Iris pigment epithelial cell (primary cell): ENCODE measurements at places on chromosomes 12 and 14.

DNA sequence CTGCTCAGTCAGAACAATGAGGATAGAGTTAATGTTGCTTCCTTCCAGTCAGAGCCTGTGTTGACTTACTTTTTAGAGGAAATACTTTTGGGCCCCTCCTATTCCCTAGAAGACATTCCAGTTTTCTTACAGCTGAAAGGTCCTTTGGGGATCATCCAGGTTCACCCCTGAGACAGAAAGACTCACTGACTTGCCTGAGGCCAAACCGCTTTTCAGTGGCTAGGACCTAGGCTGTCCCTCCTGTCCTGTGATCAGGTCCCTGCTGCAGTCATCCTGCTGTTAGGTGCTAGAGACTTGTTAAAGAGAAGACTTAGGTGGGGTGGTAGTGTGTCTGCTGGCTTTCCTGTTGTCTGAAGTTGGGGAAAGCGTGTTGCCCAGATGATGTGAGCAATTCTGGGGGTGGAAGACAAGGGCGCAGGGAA, 39.6 kb downstream of the SUSD6 start:
- no peak for DNase-seq

GRCh38 chr14:68951800-68952530, 27.1 kb downstream of the ACTN1 start:
- no peak for DNase-seq

DNA sequence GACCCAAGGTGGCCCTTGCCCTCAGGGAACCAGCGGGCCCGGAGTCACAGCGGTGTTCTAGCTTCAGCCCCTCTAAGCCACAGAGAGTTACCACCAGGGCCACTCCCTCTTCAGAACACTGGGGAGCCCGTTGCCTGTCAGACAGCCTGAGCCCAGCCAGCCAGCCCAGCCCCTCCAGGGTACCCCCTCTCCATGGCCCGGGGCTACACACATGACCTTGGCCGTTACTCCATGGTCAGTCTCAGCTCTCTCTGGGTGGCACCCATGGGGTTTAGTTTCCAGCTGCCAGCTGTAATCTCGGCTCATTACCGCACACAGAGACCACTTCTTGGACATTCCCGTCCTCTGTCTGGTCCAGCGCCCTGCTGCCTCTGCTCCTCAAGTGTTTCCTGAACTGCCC, 35.0 kb downstream of the PPP2R5C start:
- DNase-seq: no peak

DNA sequence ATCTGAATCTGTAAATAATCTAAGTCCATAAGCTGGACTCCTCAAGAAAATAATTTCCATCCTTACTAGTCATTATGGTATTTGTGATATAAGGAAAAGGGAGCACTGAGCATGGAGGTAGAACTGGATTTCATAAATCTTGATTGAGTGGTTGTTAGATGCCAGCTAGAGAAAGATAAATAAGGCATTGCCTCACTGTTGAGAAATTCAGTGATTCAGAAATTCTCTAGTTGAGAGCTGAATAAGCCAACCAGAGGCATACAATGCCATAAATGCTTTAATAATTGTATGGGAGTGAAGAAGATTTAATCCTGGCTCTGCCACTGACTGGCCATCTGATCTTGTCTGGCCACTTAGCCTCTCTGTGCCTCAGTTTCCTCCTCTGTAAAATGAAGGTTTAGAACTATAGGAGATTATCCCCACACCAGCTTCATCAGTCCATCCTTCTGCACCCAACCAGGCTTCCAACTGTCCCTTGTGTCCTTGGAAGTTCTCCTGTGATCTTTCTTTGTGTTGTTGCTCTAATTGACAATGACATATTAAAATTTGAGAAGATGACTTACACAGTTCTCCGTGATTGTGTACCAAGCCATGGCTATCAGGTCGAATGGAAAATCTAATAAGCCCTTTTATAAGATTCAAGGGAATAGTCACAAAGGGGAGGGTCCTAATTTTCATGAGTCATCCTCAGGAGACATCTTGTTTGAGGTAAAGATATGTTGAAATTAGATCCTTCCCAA, 394.3 kb downstream of the EGLN3 start:
- DNase-seq: peak; percentile 77

DNA sequence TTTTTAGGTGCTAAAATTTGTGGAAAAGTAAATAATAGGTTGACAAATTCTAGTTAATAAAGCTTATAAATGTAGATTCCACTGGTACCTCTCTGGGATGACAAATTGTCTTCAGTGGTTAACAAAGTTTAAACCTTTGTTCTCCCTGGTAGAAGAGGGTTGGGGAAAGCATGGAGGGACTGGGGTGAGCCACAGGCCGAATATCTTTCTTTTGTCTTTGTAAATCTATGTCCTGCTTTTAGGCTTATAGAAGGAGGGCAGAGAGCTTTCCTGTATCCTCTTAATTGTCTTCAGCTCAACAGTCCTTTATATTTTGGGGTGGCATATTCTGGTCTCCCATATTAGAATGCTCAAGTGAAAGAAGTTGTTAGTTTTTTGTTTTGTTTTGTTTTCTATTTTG, 142.2 kb upstream of the CNOT2 start:
- DNase-seq: no peak

- DNase-seq: no peak
Observed at GRCh38 chr14:77177702-77178101, 3.9 kb upstream of the TMEM63C start.

- no peak for DNase-seq
Observed at GRCh38 chr14:69662636-69663299, 51.4 kb downstream of the SUSD6 start.

DNA sequence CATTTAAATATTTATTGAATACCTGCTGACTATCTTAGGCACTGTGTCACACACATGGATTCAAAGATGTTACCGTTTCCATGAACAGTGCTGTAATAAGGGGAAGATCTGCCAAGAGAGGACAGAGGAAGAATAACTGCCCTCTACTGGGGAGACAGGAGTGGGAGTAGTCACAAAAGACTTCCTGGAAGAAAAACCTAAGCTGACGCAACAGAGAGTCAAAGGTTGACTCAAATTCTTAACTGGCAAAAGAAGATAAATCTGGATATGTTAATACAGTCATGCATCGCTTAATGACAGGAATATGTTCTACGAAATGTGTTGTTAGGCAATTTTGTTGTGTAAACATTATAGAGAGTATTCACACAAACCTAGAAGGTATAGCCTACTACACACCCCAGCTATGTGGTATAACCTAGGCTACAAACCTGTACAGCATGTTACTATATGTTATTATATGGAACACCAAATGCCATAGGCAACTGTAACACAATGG, 51.5 kb downstream of the DCAF5 start:
- DNase-seq: peak; percentile 93

DNA sequence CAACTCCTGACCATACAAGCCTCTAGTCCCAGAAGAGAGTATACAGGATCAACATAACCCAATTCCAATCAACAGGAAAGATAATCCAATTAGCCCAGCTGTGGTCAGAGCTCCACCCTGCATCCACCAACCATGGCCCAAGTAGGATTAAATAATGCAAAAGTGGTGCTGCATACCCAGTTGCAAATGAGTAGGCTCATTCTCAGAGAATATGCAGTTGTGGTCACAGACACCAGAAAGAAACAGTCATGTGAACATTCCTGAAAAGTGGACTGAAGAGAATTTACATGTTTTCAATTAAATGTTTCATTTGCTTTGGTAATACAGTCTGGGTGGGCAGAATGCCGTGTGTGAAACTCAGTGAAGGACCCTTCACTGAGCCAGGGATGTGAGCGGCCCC, 167.2 kb upstream of the BMP4 start:
- DNase-seq: no peak

DNA sequence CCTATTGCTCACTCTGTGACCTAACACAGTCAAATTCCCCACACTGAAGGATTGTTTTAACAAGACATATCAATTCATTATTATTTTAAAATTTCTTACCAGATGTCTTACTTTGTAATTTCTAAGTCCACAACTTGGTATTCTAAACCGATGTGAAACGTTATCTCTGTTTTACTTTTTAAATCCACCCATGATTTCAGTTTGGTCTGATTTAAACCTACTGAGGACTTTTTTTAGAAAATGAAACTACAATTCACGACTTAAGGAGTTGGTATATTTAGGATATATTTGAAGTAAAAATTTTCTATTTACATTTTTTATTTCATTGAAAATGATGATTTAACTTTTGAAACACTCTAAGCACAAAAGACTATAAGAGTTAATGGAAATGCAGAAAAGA, 35.1 kb upstream of the GRIP1 start:
- DNase-seq: no peak
